ENCODE measurements at places on chromosomes 7 and 10.

DNA sequence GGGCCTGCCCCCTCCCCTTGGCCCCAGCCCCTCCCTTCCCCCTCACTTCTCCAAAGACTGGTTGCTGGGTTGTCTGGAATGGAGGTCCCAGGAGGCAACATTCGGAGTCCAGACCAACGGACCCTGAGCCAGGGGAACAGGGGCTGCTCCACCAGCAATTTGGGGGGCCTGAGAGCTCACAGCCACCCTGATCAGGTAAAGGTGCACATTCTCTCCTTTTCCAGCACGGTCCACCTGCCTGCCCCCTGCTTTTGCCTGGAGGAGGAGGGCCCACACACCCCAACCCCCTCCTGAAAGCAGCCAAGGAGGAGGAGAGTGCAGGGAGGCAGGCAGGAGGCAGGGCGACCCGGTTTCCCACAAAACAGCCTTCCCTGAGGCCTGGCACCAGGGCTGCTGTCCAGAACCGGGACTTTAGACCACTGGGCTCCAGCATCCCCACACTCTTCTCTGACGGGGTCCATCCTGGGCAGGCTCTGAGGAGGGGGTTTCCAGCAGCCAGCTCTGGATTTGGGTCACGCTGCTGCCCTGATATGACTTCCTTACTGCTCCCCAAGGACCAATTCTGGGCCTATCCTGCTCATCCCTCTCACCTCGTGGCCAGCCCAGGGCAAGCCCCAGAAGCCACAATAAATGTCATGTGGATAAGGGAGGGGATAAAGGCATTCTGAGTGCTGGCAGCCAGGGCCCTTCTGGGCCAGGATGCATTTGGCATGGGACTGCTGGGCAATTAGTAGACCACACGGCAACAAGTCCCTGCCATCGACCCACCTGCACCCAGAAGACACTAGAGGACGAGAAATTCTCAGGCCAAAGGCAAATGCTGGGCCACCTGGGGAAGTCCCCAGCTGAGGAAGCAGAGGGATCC is 1.1 kb upstream of the CAMK2B start:
- no peak for DNase-seq

GRCh38 chr7:6332386-6332785 is 60.0 kb upstream of the CYTH3 start:
- DNase-seq = no peak

- peak; percentile 62 for DNase-seq
Observed at GRCh38 chr10:98361131-98362025, 53.6 kb downstream of the PYROXD2 start.

DNA sequence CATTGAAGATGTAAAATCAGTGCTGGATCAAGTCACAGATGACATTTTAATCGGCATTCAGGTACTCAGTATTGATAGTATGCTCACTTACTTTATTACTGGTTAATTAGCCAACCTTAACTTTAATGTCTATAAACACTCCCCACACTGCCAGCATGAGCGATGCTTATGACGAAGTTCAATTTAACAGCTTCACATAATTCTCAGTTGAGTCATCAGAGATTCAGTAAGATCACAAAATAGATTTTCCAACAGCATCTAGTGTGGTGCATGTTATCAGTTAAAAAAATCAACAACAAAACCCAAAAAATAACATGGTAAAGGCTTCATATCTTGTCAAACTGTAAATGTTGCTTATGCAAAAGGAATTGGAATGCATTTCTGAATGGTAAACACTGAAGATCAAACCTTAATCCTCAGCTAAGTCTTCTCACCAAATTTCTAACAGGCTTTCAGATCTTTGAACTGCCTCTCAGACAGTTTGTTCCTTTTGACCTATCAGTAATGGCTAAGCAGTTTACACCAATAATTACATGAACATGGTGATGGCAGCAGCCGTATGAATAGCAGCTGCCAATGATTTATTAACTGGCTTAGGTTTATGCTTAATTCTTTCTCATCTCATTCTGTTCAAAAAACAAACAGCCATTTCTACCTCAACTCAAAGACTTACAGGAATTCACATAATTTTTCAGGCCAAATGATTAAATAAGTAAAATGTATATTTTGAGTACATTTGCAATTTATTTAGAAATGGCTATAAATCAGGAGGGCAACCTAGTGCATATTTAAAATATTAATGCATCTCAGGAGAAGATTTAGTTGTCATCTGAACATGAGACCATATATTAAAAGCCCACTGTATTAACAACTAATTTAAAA is 98.5 kb downstream of the CABCOCO1 start:
- no peak for DNase-seq

GRCh38 chr7:16579216-16579615 is 52.6 kb downstream of the LRRC72 start:
- DNase-seq = no peak

- no peak for DNase-seq
Observed at GRCh38 chr10:3364768-3365480, 192.3 kb upstream of the PITRM1 start.

GRCh38 chr10:131143425-131144165 is 167.9 kb downstream of the TCERG1L start:
- no peak for DNase-seq

DNA sequence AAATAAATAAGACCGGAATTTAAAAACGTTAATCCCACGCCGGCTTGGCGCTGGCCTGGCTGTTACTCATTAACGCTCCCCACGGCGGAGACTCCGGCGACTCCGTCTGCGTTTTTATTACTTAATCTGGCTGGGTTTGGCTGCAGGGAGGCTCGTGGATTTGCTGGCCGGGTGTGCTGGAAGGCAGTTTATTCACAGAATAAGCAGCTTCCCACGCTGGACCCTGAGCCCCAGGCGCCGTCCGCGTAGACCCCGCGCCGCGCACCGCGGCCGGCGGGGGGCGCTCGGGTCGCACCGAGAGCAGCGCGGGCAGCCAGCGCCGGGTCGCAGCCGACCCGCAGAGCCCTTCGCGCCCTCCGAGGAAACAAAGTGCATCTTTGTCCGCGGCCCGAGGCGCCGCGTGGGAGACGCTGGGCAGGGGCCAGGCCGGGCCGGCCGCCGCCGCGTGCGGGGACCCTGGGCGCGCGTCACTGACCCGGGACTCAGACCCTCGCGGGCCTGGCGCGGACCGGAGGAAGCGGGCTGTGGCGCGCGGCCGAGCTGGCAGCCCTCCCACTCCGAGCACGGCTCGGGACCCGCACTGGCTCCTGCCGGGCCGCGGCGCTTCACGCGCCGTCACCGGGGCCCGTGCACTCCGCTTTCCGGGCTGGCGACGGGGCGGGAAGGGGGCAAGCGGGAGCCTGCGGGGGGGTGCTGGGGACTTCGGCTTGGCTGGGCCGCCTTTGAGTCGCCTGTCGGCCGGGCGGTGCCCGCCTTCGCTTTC is 587 bp upstream of the GRK5 start:
- DNase-seq = peak; percentile 86

- no peak for DNase-seq
Observed at GRCh38 chr10:120982507-120982906, 131.3 kb downstream of the WDR11 start.

DNA sequence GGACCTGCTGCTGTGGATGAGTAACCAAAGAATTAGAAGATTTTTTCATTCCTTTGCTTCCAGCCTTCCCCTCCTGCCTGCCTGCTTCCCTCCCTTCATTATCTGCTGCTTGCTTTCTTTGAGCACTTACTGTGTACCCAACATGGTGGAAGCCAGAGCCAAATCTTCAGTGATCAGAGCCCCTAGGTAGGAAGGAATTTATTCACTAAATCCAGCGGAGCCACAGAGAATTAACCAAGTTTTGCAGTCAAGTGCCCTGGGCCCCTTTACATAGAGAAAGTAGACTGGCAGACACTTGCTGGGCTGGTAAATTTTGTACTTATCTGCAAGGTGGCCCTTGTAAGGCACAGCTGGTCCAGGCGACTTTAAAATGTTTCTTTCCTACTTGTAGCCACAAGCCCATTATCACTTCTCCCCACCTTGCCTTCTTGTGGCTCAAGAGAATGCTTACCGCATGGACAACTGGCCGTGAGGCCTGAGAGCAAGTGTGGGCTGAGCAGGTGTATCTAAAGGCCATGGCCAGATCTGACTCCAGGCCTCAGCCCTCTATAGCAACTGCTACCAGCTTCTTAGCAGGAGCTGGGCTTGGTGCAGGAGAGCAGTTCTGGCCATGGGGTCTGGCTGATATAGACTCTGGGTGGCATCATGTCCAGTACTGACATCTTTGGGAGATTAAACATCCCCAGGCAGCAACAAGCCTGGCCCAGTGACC is 11.1 kb downstream of the UNC5B start:
- peak; percentile 5 for DNase-seq

GRCh38 chr10:77279207-77279606 is 358.4 kb downstream of the KCNMA1 start:
- no peak for DNase-seq

GRCh38 chr10:98295401-98295811 is 27.4 kb upstream of the LOXL4 start:
- DNase-seq = no peak

GRCh38 chr7:23276376-23276775 is 22.8 kb upstream of the MALSU1 start:
- DNase-seq = no peak

GRCh38 chr10:1043532-1043995 is 5.4 kb downstream of the IDI1 start:
- DNase-seq = peak; percentile 39

DNA sequence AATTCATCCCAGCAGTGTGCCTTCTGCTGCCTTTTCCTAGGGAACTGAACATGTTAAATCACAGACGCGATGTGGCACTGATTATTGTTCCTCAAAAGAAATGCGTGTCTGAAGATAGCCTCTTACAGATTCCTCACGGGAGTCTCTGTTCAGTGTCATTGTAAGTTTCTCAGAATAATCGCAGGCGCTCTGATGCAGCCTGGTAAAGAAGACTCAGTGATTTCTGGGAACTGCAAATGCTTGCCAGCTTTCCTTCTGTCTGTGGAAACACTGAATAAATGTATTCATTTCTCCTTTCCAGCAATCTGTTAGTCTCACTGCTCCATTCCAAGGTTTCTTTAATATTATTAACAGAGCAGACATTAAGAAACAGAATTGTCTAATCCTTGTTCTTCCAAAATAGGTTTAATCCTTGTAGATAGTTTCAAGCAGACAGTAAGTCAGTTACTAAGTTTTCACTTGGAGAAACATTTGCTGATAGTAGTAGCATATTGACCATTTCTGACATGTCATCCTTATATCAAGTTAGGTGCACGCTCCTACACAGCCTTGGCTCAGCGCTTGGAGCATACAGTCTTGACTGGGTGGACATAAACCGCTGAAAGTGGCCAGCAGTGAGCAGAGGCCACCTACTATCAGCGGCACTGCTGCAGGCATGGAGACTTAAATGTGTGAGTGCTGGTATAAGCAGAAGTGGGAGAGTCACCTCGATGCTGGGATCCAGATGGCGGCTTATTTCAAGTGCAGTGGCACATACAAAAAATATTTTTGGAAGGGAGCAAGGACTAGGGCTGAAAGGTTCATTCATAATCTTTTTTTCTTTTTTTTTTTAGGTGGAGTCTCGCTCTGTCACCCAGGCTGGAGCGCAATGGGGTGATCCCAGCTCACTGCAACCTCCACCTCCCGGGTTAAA is 27.7 kb downstream of the MMRN2 start:
- no peak for DNase-seq

- no peak for DNase-seq
Observed at GRCh38 chr7:6273380-6273837, 985 bp upstream of the CYTH3 start.

- DNase-seq = no peak
Observed at GRCh38 chr7:110854651-110855050, 236.3 kb upstream of the LRRN3 start.

DNA sequence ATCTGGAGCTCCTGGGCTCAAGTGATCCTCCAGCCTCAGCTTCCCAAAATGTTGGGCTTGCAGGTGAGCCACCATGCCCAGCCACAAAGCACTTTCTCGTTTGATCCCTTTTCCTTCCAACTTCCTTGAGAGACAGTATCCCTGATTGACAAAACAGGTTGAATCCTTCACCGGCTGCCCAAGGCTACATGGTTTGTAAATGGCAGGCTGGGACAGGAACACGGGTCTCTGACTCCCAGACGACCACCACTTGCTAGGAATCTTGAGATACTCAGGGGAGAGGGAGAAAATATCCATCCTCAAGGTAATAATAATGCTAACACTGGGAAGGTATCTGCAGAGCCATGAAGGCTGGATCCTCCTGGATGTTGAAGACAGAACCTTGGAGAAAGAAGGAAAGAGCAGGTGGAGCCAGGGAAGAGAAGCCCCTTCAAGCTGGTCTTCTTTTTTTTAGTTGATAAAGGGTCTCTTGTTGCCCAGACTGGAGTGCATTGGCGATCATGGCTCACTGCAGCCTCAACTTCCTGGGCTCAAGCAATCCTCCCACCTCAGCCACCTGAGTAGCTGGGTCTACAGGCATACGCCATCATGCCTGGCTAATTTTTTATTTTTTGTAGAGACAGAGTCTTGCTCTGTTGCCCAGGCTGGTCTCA is 19.8 kb downstream of the MMRN2 start:
- no peak for DNase-seq

GRCh38 chr10:10684972-10685371 is 332.7 kb upstream of the CELF2 start:
- DNase-seq = no peak

- DNase-seq = no peak
Observed at GRCh38 chr10:114028425-114028824, 15.2 kb upstream of the ADRB1 start.

GRCh38 chr10:78754269-78755062 is 314.3 kb upstream of the ZMIZ1 start:
- peak; percentile 81 for DNase-seq

DNA sequence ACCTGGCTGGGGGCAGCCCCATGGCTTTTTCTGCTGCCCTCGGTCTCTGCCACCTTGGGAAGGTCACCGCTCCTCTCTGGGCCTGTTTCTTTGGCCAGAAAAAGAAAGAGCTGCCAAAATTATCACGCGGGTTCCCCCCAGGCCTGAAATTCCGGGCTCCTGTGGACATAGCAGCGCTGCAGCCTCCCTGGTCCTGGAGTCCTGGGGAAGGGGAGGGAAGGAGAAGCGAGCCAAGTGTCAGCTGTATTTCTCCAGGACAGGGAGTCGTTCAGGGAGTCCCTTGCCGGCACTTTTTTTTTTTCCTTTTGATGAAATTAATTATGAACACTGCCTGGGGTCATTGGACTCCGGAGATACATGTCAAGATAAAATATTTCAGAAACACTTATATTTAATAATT is 152.3 kb upstream of the GPR26 start:
- DNase-seq = no peak

Measured in muscle of back (tissue), 13 donors.